ENCODE measurements at places on chromosomes 1 and 21.
A peak's percentile ranks its signal among the peaks of the same experiment; 100 is the strongest.

- H3K27ac ChIP-seq, result no peak overlapping the region
- no peaks in the 10 kb centered on the region for H3K27me3 ChIP-seq
- peaks cover 4% of the 10 kb centered on the region for H3K4me1 ChIP-seq
- H3K4me3 ChIP-seq, result no peak overlapping the region
- DNase-seq, result no peak
These were observed 107.9 kb upstream of the COA6 start for GRCh38 chr1:234265321-234265720.

GRCh38 chr21:35102488-35103371 lies 53.6 kb upstream of the RUNX1 start:
- peak; percentile 47 for DNase-seq
- no peaks in the 10 kb centered on the region for H3K27me3 ChIP-seq
- no peak overlapping the region for H3K27ac ChIP-seq
- peaks cover 15% of the 10 kb centered on the region for H3K4me1 ChIP-seq
- H3K4me3 ChIP-seq, result no peak overlapping the region

GRCh38 chr1:67755160-67755559 lies 70.2 kb downstream of the GADD45A start:
- no peaks in the 10 kb centered on the region for H3K36me3 ChIP-seq
- H3K27me3 ChIP-seq, result no peaks in the 10 kb centered on the region
- no peak overlapping the region for H3K27ac ChIP-seq
- H3K4me3 ChIP-seq, result no peak overlapping the region
- no peaks in the 10 kb centered on the region for H3K4me1 ChIP-seq

- peaks cover 6% of the 10 kb centered on the region for H3K36me3 ChIP-seq
- H3K27me3 ChIP-seq, result no peaks in the 10 kb centered on the region
- DNase-seq, result no peak
These were observed 856 bp downstream of the NRDC start for GRCh38 chr1:51877434-51878307.

All from CD4-positive, alpha-beta T cell (primary cell).